Femur (tissue), 1 donor: ENCODE measurements at places on chromosomes 4 and X.

- DNase-seq: no peak
Measured at GRCh38 chr4:6257247-6258025, 12.2 kb upstream of the WFS1 start.

GRCh38 chr4:113773756-113774155 is 12.2 kb upstream of the CAMK2D start:
- DNase-seq: no peak

DNA sequence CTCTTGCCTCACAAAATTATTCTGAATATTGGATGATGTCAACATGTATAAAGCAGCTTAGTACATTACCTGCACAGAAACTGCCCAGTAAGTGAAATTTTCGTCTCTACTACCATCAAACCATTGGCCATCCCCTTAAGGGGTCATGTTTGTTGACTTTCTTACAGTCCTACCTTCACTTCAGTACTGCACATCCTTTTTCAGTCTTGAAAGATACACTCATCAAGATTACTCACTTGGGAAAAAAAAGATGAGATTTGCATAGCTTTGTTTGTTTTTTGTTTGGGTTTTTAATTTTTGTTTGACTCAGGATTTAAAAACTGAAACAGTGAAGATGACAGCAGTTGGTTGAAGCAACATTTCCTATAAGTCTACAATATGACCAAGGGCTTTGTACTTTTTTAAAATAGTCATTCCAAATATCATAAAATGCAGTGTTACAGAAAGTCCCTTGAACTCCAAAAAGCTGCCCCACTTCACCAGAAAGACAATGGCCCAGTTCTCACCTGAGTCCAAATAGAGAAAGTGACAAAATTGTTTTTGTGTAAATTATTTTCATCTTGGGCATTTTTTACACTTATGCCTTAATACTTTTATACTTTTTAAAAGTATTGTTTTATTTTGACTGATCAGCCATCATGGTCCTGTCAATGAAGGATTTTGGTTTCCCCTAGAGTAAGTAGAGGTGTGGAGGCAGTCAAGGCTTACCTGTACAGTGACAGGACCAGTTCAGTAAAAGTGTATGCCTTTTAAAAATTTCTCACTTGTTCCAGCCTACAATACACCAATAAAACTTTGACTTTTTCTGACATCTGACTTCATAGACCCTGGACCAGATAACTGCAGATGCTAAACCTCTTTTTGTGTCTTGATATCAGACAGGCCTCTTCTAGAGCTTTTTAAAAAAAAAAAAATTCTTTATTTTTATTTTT is 59.7 kb upstream of the EDA2R start:
- DNase-seq: no peak

- DNase-seq: peak; percentile 24
Measured at GRCh38 chrX:80022363-80023031, 7.9 kb downstream of the TBX22 start.

DNA sequence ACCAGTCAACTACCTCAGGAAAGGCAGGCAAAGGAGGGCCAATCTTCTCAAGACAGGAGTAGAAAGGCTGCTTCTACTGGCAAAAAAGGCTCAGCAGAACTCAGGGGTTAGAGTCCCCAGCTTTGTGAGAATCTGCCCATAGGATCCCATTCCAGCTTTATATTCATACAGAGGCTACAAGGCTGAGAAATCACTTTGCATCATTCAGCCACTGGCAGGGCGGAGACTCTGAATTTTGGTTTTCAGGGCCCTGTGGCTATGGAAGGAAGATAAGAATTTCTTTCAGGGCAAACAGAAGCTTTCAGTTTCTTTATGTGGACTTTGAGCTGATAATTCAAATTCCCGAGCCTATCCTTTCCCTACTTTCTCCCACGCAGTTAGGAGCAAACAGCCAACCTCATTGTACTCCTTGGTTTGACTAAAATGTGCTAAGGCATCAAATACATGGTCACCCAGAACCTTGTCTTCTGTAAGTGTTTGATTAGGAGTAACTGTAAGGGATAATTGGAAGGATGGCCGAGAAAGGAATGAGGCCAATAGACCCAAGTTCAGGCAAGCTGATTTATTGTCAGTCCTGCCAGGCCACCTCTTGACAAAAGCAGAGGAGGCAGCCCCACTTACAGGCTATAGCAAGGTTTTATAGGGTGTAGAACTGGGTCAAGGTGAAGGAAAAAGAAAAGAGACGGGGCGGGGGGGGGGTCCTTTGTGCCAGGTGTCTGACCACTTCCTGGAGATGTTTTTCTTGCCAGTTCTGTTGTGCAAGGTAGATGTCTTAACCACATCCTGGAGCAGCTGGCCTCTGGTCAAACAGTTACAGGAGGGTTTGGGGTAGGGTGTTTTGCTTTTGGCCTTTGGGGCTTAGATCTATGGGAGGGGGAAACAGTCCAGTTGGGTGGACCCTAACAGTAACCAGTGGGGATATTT is 165.3 kb upstream of the PPP1R2C start:
- peak; percentile 20 for DNase-seq

- DNase-seq: no peak
Measured at GRCh38 chrX:129230850-129231512, 292.3 kb downstream of the SMARCA1 start.

DNA sequence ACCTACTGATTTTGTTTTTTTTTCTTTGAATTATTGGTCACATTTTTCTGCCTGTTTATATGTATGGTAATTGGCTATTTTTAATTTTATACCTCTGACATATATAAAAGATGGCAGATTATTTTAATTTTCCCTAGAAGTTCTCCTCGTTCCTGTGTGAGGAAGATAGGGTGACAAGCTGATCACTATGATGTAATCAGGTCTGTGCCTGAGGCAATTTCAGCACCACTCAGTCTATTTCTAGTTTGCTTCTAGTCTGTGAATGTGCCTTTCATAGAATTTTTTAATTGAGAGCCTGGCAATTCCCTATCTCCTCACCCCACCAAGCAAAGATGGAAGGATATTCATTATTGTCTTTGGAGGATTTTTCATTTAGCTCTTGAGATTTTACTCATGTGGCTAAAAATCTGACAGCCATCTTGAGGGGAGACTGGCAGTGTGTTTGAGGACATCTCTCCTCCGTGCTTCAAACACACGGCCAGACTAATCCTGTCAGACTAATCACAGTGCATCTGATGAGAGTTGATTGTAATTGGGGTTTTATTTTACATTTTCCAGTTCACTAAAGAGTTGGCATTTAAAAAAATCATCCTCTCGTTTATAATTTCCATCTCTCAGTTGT is 500.3 kb downstream of the TRIML1 start:
- DNase-seq: no peak

DNA sequence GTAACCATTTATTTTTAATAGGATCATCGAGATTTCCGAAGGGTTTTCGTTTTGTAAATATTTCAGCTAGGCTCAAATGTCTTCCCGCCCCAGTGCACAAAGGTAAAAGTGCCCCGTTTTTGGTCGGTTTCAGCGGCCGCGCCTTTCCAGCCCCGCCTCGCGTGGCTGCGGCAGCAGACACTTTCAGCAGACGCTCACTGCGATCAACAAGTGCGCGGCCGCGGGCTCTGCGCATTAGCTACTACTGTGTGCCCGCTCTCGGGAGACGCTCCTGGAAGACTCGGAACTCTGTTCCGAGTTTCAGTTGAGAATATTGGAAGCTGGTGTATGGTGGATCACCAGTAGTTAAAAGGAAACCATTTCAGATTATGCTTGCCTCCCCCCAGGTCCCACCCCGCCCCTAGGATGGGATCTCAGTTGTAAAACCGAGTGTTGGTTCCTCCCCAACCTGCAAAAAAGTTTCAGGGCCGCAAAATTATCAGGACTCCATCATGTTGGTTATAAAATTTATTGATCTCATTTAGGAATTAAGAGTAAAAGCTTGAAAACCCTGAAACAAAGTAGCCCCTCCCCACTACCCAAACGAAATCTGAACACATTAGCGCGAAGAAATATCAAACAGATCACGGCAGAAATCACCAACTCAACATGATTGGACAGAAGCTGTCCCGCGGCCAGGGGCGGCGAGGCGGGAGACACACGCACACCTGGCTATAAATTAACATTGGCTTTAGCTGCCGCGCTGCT is 2.2 kb downstream of the SOX3 start:
- DNase-seq: no peak

DNA sequence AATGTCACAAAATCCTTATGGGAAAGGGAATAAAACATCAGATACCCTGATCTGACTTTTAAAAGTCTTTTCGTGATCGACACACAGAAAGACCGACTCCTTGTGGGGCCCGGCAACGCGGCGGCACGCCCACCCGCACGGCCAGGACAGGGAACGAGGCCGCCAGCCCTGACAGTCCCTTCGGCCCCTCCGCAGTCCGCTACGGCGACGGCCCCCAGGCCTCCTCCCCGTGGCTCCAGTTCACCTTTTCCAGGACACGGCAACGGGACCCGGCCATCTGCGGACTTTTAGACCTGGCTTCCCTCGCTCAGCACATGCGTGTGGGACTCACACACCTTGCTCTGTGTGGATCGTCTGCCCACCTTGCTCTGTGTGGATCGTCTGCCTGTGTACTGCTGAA is 33.6 kb upstream of the GTPBP6 start:
- no peak for DNase-seq

GRCh38 chrX:144297221-144297620 is 413.4 kb downstream of the UBE2NL start:
- DNase-seq: no peak

DNA sequence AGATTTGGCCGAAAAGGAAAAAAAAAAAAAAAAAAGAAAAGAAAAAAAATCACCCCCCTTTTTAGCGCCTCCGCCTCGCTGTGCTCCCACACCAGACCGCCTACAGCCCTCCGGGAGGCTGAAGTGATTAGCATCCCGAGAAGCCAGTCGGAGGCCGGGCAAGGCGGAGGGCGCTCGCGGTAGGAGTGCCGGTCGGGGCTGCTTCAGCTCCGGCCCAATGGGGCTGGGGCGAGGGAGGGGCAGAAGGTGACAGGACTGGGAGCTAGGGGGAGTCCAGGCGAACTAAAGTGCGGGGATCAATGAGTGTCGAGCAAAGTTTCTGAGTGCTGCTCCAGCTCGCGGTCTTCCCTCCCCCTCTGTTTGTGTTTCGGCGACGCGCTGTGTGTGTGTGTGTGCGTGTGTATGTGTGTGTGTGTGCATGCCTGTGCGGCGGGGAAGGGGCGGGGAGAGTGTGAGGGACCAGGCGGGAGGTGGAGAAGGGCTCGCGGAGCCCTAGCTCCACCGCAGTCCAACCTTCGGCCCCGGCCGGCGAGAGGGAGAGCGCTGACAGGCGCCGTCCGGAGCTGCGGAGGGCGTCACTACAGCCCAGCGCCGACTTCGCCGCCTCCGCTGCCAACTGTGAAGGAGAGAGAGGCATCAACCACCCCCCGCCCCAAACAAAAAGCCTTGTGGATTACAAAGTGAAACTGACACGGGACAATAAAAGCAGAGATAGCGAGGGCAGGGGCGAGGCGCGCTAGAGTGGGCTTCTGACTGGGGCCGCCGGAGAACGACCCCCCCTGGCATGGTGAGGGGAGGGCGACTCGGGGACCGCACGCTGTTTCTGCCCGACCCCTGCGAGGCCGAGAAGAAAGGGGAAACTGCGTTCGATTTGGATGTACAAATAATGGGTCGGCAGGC is at the start of gene FAT4:
FAT4 (plus strand) TSS at position 280 of the 900 bp plus-strand sequence. CDS start 1,457 bp downstream, outside the sequence.
- peak; percentile 98 for DNase-seq

DNA sequence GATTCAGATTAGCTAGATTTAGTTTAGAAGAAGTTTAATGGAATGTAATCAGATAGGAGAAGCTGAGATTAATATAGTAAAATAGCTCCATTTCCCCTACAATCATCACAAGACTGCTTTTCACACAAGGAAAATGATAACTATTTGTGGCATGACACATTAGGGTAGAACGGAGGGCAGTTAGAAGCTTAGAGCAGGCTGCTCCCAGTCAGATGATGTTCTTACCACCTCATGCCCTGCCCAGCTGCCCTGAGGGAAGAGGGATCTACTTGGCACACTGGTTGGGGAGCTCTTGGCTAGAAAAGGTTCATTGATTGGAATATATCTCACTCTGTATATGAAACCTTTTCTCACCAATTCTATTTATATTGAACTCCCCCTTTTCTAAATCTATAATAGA is 180.7 kb upstream of the IL15 start:
- no peak for DNase-seq

GRCh38 chrX:55488593-55489313 is 895 bp downstream of the USP51 start:
- DNase-seq: peak; percentile 82

- no peak for DNase-seq
Measured at GRCh38 chr4:710116-710515, 4.5 kb downstream of the PCGF3 start.

GRCh38 chr4:85571008-85571407 is 96.1 kb downstream of the ARHGAP24 start:
- no peak for DNase-seq

DNA sequence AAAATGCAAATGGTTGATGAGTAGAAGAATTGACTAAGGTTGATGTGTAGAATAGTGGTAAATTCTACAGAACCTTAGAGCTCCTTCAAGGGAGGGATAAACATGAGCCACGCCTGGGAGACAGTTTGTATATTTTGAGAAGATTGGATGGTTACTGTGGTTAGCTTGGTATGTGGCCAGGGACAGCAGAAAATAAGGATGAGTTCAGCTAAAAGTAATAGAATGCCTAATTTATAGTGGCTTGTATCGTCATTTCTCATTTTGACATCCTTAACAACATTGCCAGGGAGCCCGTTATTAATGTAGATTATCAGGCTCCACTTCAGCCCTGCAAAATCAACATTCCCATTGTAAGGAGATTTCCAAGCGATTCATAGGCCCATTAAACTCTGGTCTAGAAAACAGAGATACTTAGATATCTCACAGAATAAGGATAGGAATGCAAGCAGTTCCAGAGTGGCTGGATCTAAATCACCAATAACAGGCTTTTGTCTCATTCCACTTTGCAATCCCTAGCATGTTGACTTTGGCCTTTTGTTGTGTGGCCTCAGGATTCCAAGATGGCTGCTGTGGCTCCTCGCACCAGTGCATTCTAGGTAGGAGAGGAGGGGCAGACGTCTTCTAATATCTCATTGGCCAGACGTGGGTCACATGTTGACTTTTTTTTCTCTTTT is 6.4 kb upstream of the PTTG2 start:
- peak; percentile 32 for DNase-seq

DNA sequence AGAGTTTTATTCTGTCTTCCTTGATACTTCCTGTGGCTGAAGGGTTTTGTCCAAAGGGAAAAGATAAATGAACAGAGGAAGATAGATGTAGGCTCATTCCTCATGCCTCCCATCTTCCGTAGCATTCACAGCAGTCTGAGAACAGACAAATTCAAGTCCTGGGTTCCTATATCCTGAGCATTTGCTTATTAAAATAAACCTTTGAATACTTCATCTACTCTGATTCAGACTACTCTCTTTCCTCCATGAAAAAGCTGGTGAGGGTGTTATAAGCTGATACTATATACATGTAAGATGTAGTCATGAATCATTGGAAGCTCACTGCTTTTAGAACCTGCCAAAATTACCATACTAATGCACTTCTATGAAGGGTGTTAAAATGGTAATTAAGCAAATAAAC is 61.2 kb downstream of the GAB1 start:
- DNase-seq: no peak

DNA sequence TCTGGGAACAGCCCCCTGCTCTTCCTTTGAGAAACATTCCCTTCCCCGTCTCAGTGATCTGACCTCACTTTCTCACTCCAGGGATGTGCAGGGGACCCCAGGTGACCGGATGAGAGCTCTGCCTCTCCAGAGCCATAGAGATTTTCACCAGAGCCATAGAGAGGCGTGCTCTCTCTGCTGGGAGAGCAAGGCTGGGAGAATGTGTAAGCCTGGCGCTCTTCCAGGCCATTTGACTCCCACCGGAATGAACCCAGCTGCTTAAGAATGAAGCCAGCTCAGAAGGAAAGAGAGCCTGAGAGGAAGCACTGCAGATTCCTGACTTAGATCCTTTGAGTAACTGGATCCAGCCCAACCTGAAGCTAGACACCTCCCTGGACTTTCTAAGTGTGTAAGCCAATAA is 106.4 kb downstream of the DHX15 start:
- peak; percentile 64 for DNase-seq

GRCh38 chr4:158786955-158787354 is 18.1 kb downstream of the FNIP2 start:
- no peak for DNase-seq
